Central memory CD4-positive, alpha-beta T cell (primary cell): ENCODE measurements at places on chromosomes 12 and 14.
A peak's percentile ranks its signal among the peaks of the same experiment; 100 is the strongest.

DNA sequence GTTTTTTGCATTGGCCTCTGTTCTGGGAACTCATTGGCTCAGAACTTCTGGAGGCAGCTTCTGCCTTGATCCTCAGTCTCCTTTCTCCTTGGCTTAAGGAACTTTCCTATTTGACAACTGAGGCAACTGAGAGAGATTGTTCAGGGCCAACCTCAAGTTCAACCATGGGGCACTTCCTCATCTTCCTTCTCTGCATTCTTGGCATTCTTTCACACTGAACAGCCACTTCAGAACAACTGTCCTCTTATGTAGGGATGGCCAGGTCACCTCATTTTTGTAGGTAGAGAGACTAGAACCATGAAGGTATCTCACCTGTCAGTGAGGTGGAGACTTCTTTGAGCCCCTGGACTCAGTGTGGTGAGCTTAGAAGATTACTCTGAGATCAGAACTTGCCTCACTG lies 63.0 kb upstream of the NRXN3 start:
- DNase-seq = no peak

- peak; percentile 0 for DNase-seq
These were observed 37.1 kb downstream of the ZC3H14 start for GRCh38 chr14:88599761-88600439.

- peak; percentile 27 for DNase-seq
These were observed 1134.6 kb downstream of the BCL11B start for GRCh38 chr14:98137131-98138025.

GRCh38 chr14:64711039-64711438 lies 6.8 kb downstream of the PLEKHG3 start:
- no peak for DNase-seq

GRCh38 chr14:25895740-25896139 lies 702.1 kb downstream of the NOVA1 start:
- no peak for DNase-seq

DNA sequence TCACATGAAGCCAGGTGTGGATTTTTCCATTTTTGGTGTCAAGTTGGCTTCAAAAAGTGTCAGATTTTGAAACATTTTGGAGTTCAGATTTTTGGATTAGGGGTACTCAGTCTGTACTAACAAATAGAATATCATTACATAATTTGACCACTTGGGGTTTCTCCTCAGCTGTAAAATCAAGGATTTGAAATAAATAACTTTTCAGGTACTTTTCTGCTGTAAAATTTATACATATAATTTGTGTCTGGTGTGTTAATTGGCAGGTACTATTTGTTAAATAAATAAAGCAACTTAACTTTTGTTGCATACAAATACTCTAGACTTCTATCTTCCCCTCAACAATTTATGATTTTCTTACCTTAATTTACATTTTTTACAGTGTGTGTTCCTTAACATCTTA lies 234.1 kb upstream of the PRICKLE1 start:
- no peak for DNase-seq

DNA sequence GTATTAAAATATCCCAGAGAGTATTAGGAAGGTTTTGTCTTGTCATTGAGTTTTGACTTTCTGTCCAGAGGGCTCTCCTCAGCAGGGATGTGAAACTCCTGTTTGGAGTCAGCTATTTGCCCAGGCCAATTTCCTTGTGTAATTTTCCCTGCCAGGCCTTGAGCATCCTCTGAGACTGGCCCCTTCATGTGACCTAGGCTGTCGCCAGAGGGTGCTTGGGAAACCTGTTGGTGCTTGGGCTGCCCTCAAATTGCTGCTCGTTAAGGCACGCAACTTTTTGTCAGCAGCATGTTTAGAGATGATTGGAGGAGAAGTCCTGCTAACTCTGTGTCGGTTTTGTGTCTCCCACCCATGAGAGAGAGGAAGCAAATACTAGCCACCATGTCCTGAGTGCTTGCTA lies 39.1 kb downstream of the IQSEC3 start:
- no peak for DNase-seq

- DNase-seq = peak; percentile 29
These were observed 2.4 kb upstream of the NAB2 start for GRCh38 chr12:57086493-57087009.

DNA sequence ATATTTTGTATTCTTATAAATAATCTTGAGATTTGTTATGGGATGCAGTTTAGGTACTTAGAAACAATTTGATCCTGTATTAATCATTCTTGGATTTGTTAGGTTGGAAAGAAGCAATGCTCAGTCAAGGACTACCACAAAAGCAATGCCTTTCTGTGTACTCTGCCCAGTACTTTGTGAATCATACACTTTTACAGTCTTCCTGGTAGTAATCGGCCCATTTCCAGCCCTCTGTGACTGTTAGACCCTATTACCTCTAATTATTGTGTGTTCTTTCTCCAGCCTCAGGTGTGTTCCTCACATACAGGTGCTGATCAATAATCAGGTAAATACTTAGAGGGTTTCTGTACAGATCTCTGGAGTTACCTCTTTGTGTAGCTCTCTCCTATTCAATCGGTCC lies 609.0 kb downstream of the KCNH5 start:
- no peak for DNase-seq

DNA sequence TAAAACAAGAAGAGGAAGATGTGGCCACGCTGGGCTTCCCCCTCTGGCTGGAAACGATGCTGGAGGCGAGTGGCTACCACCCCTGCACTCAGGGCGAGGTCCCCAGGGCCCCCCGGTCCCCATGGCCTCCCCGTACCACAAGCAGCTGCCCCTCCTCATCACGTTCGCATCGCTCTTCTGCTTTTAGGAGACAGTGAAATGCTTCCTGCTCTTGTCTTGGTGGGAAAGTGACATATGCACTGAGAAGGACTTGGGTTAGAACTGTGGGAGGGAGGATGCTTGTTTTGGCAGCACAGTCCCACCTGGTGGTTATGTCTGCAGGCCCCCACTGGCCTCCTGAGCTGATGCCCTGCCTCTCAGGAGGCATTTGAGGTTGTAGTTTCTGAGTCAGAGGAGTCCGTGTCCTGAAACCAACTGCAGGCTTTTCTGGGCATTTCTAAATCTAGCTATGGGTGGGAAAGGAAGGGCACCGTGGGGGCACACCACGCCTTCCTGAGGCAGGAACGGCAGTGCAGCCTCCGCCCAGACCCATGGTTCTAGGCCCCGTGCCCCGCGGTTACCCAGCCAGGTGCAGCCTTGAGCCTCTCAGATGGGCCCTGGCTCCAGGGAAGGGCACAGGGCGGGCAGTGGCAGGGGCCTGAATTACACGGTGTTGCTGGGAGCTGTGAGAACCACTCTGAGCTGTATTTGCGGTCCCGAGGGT lies 139.3 kb downstream of the ADGRD1 start:
- DNase-seq = no peak

GRCh38 chr12:11578461-11578993 lies 70.9 kb upstream of the ETV6 start:
- DNase-seq = no peak

- no peak for DNase-seq
These were observed 1002.3 kb downstream of the TMEM121 start for GRCh38 chr14:106528717-106529116.

DNA sequence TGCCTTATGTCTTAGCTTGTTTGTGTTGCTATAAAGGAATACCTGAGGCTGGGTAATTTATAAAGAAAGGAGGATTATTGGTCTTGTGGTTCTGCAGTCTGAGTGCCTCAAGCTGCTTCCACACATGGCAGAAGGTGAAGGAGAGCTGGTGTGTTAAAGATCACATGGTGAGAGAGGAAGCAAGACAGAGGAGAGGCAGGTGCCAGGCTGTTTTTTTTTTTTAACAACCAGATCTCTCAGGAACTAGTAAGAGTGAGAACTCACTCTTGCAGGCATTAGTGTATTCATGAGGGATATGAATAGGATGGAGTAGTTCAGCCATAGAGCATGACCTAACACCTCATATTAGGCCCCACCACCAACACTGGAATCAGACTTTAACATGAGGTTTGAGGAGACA lies 123.4 kb downstream of the CMAS start:
- no peak for DNase-seq

DNA sequence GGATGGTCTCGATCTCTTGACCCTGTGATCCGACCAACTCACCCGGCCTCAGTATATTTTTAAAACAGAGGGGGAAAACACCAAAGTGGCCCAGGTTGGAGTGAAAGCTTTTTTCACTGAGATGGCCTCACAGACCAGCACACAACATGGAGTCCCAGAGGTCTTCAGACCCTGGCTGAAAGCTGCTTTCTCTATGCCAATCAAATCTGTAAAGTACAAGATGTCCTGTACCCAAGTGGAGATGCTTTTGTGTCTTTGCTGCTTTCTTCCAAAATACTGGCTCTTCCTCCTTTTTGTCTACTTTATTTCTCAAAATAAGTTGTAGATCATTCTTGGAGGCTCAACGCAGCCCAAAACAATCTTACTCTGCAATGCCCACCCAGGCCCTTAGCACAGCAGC lies 214.8 kb downstream of the MED13L start:
- DNase-seq = no peak

- no peak for DNase-seq
These were observed 252.5 kb downstream of the RPL10L start for GRCh38 chr14:46399049-46399448.

GRCh38 chr12:58918469-58918844 lies 1.8 kb downstream of the LRIG3 start:
- DNase-seq = no peak

GRCh38 chr14:60188696-60189095 lies 23.5 kb upstream of the DHRS7 start:
- DNase-seq = no peak
